Activated CD4-positive, alpha-beta memory T cell treated with anti-CD3 and anti-CD28 coated beads, Interleukin-2, amount 10 ng/mL, durations not matched to agents 7 days and 5 days (primary cell): ENCODE measurements at places on chromosomes 16 and 17. TPM values are rescaled to one million over a fixed set of nuclear protein-coding genes. Genes with fewer than 3 reads are reported as not detected.

PLXDC1 gene
- 7.3 TPM for total RNA-seq

CDRT15 gene
- total RNA-seq: not detected

KRTAP9-4 gene
- not detected for total RNA-seq

PPL gene
- 0.08 TPM for total RNA-seq

PYDC1 gene
- total RNA-seq: not detected

KCNH4 gene
- total RNA-seq: 0.08 TPM
